ENCODE measurements at places on chromosomes 4 and X.
A peak's percentile ranks its signal among the peaks of the same experiment; 100 is the strongest.

- no peak overlapping the region for H3K27ac ChIP-seq
- no peaks in the 10 kb centered on the region for H3K27me3 ChIP-seq
- H3K4me1 ChIP-seq: peaks cover 54% of the 10 kb centered on the region
- peaks cover 26% of the 10 kb centered on the region for H3K36me3 ChIP-seq
Measured at GRCh38 chrX:153922932-153923857, 2.9 kb downstream of the ARHGAP4 start.

DNA sequence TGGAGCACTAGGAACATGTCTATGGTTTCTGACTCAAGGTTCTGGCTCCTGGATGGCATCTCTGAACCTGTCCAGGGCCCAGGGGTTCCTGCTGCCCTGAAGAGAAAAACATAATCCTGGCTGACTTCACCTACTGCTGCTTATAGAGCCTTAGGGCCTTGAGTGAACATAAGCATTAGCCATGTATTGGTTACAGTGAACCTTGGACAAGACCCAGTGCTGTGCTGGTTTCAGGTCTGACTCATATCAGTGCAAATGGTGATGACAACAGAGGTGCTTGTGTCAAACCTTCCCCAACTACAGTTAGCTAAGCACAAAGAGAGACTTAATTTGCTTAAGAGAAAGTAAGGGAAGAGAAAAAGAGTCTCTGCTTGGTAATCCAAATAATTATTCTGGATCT lies 1047.2 kb downstream of the GLUD2 start:
- no peaks in the 10 kb centered on the region for H3K4me1 ChIP-seq
- H3K27ac ChIP-seq: no peak overlapping the region
- H3K36me3 ChIP-seq: no peaks in the 10 kb centered on the region
- no peak for DNase-seq

DNA sequence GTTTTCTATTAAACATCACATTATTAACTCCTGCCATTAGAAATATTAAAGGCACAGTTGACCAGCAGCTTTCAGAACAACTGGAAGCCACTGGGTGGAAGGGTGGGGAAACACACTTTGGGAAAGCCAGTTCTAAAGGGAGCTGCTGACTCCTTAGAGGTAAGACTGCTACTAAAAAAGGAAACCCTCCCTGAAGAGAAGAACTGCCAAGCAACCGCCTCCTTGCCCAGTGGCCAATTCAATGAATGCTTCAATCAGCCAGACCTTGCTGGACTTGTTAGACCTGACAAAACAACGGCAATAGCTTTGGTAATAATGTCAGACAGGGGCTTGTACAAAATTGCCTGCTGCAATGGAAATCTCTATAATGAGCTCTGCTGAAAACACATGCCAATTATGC lies 15.6 kb downstream of the OPHN1 start:
- H3K27ac ChIP-seq: no peak overlapping the region
- DNase-seq: no peak

GRCh38 chr4:4529392-4529791 lies 12.5 kb downstream of the STX18 start:
- H3K4me1 ChIP-seq: no peaks in the 10 kb centered on the region
- no peak overlapping the region for H3K4me3 ChIP-seq
- no peaks in the 10 kb centered on the region for H3K27me3 ChIP-seq
- peaks cover 2% of the 10 kb centered on the region for H3K36me3 ChIP-seq
- no peak overlapping the region for H3K27ac ChIP-seq

DNA sequence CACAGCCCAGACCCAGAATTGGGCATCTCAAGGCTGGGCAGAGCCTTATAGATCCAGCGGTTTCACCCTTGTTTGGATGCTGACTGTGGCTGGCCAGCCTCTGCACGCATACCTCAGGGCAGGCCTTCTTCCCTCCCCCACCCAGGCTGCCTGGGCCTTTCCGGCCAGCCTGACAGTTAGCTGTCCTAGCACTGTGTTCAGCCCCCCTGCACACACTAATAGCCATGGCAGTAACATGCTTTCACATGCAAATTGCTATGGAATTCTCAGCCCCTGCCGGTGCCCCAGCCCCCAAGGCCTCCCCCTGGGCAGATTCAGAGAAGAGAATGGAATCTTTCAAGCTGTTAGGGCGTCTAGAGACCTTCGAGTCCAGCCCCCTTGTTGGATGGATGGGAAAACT lies 17.7 kb downstream of the EFNB1 start:
- no peak for DNase-seq
- peaks cover 8% of the 10 kb centered on the region for H3K27me3 ChIP-seq
- H3K27ac ChIP-seq: no peak overlapping the region
- no peak overlapping the region for H3K4me3 ChIP-seq

GRCh38 chr4:156132196-156132595 lies 178.5 kb upstream of the CTSO start:
- H3K36me3 ChIP-seq: no peaks in the 10 kb centered on the region
- no peak overlapping the region for H3K27ac ChIP-seq
- H3K4me3 ChIP-seq: no peak overlapping the region
- no peak for DNase-seq
- no peaks in the 10 kb centered on the region for H3K4me1 ChIP-seq

GRCh38 chr4:147809211-147809610 lies 77.3 kb downstream of the ARHGAP10 start:
- peaks cover 23% of the 10 kb centered on the region for H3K4me1 ChIP-seq
- DNase-seq: no peak
- H3K36me3 ChIP-seq: no peaks in the 10 kb centered on the region
- no peak overlapping the region for H3K27ac ChIP-seq
- H3K4me3 ChIP-seq: no peak overlapping the region

GRCh38 chr4:169720529-169720928 lies 37.2 kb downstream of the HPF1 start:
- H3K36me3 ChIP-seq: no peaks in the 10 kb centered on the region
- H3K4me1 ChIP-seq: no peaks in the 10 kb centered on the region
- DNase-seq: no peak
- no peaks in the 10 kb centered on the region for H3K27me3 ChIP-seq
- H3K4me3 ChIP-seq: no peak overlapping the region

- peaks cover 74% of the 10 kb centered on the region for H3K4me1 ChIP-seq
- H3K36me3 ChIP-seq: no peaks in the 10 kb centered on the region
- peak overlapping the region; percentile 12 for H3K27ac ChIP-seq
- no peak overlapping the region for H3K4me3 ChIP-seq
- H3K27me3 ChIP-seq: no peaks in the 10 kb centered on the region
Measured at GRCh38 chr4:3077796-3078195, 3.3 kb downstream of the HTT start.

DNA sequence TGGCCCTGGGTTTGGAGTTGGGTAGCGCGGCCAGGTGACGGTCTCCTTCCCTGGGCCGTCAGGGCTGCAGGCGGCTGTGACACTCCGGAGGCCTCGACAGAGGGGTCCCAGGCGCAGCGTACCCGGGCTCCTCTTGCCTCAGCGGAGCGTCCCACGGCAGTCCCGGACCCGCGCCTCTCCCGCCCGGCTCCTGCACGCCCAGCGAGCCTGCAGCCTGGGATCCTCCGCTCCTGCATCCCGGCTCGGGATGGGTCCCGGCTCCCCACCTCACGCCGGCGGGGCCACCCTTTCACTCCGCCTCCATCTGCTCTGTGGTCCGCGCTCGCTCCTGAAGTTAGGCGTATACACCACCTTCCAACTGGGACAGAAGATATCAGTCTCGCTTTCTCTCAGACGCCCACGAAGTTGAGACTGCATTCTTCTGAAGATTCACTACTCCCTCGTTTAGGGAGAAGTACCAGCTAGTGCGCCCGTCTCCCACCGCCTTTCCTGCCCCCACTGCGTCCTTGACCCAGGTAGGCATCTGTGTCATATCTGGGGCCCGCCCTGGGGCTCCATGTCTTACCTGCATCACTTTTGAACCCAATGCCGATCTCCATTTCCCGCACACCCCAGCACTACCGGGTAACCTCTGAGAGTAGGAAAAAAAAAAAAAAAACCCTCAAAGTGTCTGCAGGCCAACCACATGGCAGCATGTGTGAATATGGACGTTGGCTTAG lies 32.3 kb upstream of the KDR start:
- no peaks in the 10 kb centered on the region for H3K36me3 ChIP-seq
- H3K4me1 ChIP-seq: peaks cover 8% of the 10 kb centered on the region
- no peak overlapping the region for H3K27ac ChIP-seq
- no peaks in the 10 kb centered on the region for H3K27me3 ChIP-seq
- peak overlapping the region; percentile 38 for H3K4me3 ChIP-seq

- no peaks in the 10 kb centered on the region for H3K27me3 ChIP-seq
- no peak overlapping the region for H3K27ac ChIP-seq
- peaks cover 5% of the 10 kb centered on the region for H3K4me1 ChIP-seq
- H3K4me3 ChIP-seq: no peak overlapping the region
Measured at GRCh38 chrX:7132335-7133049, 15.0 kb upstream of the STS start.

GRCh38 chr4:39181520-39181904 lies 817 bp upstream of the WDR19 start:
- no peak overlapping the region for H3K27ac ChIP-seq
- peaks cover 2% of the 10 kb centered on the region for H3K27me3 ChIP-seq
- DNase-seq: no peak
- no peaks in the 10 kb centered on the region for H3K36me3 ChIP-seq

Measured in common myeloid progenitor, CD34-positive (primary cell).